ENCODE measurements at places on chromosomes 16 and 17. TPM values are rescaled to one million over a fixed set of nuclear protein-coding genes. Genes with fewer than 3 reads are reported as not detected.

Gene SLC22A31
- not detected for total RNA-seq

Gene EVPLL
- total RNA-seq = not detected

Gene CDR2L
- total RNA-seq = 8.8 TPM

Gene HIGD1B
- total RNA-seq = 1.3 TPM

Gene MYO15A
- total RNA-seq = 9.4 TPM

Gene ZNF287
- 32.6 TPM for total RNA-seq

Gene INCA1
- total RNA-seq = not detected

Gene MYADML2
- not detected for total RNA-seq

Gene TOX3
- total RNA-seq = 29.4 TPM

Gene GINS2
- total RNA-seq = 7.5 TPM

Gene TERB1
- total RNA-seq = not detected

Gene ABCA10
- 4.1 TPM for total RNA-seq

Gene TBX2
- 1.3 TPM for total RNA-seq

Gene DNAI2
- total RNA-seq = not detected

Gene HOXB9
- not detected for total RNA-seq

Gene PKMYT1
- 5.9 TPM for total RNA-seq

Gene ZNF200
- total RNA-seq = 16.3 TPM

Gene MARVELD3
- total RNA-seq = not detected

Gene CD300LB
- total RNA-seq = not detected

Gene BMERB1
- 108 TPM for total RNA-seq

Gene NOTUM
- 0.63 TPM for total RNA-seq

Gene CSH2
- total RNA-seq = not detected
